ENCODE measurements at places on chromosomes 3 and 15.

GRCh38 chr3:117995842-117996437 is 1038.7 kb downstream of the IGSF11 start:
- no peak for DNase-seq

- DNase-seq, result no peak
Observed at GRCh38 chr15:60647246-60647645, 168.3 kb upstream of the ICE2 start.

DNA sequence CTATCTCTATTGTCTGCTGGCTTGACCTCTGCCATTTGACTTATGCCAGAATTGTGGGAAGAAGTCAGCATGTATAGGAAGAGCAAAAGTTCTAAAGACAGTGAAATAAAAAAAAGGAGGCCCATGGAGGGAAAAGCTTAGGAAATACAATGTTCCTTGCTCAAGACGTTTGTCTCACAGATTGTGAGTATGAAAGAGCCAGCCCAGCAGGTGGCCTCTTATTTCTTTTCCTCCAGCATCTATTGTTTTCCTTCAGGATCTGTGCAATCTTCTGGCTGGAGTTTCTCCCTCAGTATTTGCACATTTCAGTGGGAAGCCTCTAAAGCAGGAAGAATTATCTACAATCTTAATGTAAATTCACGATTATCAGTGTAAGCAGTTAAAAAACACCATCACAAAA is 43.7 kb downstream of the ZDHHC3 start:
- no peak for DNase-seq

DNA sequence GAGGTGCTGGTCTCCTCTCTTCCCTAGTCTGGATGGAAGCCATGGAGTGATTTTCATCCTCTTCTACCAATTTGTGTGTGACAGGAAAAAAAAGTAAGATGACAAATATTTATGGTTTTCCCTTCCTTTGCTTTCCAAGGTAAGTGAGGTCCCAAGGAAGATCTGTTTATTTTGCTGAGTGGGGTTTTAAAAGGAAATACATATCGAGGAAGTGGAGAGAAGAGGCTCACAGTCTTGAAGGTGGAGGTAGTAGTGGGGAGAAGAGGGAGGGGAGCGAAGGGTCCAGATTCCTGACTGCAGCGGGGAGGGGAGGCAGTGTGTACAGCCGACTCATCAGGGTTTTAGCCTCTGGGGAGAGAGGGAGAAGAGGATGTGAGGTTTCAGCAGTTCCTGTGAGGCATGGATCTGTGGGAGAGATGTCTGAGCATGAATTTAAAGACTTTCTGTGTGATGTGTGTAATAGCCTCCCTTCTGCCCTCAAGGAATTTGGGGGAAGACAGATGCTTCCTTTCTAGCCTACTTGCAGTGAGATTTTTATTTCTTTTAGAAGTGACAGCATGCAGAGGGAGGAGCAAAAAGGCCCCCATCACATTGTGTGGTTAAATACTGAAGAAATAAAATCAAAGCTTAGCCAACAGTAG is 272.4 kb downstream of the THRB start:
- peak; percentile 82 for DNase-seq

DNA sequence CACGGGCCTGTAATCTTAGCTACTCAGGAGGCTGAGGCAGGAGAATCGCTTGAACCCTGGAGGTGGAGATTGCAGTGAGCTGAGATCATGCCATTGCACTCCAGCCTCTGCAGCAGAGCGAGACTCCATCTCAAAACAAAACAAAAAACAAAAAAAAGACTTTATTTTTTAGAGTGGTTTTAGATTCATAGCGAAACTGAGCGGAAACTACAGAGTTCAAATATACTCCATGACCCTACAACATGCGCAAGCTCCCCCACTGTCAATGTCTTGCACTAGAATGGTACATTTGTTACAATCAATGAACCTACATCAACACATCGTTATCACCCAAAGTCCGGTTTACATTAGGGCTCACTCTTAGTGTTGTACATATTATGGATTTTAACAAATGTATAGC is 2.2 kb upstream of the CRTAP start:
- no peak for DNase-seq

GRCh38 chr3:88334187-88334868 is 184.6 kb downstream of the C3orf38 start:
- peak; percentile 1 for DNase-seq

GRCh38 chr3:119690043-119690656 is 12.7 kb upstream of the CFAP91 start:
- peak; percentile 25 for DNase-seq

Measured in fibroblast of upper back skin (primary cell).